ENCODE measurements at places on chromosomes 12 and 14.

DNA sequence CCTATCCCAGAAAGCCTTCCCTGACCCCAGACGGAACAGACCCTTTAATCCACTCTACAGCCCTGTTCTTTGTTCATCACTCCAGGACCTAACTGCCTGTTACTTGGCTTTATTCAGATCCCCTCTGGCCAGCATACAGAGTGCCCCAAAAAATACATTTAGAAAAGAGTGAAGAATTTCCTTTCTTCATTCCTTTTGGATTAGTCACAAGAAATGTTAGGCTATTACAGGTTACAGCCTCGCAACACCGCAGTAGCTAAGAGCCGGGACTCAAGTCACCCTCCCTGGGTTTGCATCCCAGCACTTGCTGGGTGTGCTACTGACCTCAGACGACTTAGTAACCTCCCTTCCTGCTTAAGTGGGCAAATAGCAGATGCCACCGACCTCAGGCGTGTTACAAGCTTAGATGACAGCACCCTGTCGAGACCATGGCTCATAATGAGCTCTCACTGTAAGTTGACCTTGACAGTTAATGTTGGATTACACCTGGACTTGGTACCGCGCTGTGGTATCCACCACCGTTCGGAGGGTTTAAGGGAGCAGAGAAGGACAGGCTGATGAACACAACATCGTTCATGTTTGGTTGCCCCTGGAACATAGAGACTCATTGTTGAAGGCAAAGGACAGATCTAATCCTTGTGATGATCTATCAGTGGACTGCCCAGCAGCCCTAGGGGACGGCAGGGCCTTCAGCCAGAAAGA, 12.9 kb downstream of the GLRX5 start:
- DNase-seq, result no peak

- DNase-seq, result no peak
These were observed 83.5 kb downstream of the CAND1 start for GRCh38 chr12:67352682-67353081.

DNA sequence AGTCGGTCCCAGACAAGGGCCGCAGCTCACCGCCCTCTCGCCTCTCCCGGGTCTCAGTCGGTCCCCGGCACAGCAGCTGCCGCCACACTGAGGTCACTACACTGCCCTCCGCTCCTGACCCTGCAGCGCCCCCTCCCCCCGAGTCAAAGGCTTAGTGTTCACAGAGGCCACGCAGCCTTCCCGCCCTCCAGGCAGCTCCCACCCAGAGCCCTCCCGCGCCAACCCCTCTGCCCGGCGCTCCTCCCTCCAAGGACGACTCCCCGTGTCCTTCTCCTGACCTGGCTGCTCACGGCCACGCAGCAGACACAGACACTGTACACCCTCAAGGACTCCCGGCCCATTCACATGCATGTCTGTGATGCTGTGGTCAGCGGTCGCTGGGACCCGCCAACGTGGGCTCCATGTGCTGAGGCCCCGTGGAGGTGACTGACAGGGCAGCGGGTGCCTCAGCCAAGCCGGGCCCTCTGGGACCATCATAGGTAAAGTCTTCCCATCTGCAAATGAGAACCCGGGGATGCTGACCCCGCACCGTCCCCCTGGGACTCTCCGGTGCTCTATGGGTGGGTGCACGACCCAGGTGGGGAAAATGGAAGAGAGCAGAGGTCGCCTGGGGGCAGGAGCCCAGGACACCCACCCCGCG, 16.3 kb upstream of the GALNT9 start:
- DNase-seq, result no peak

- DNase-seq, result no peak
These were observed 16.4 kb upstream of the SRP54 start for GRCh38 chr14:34966413-34966812.

DNA sequence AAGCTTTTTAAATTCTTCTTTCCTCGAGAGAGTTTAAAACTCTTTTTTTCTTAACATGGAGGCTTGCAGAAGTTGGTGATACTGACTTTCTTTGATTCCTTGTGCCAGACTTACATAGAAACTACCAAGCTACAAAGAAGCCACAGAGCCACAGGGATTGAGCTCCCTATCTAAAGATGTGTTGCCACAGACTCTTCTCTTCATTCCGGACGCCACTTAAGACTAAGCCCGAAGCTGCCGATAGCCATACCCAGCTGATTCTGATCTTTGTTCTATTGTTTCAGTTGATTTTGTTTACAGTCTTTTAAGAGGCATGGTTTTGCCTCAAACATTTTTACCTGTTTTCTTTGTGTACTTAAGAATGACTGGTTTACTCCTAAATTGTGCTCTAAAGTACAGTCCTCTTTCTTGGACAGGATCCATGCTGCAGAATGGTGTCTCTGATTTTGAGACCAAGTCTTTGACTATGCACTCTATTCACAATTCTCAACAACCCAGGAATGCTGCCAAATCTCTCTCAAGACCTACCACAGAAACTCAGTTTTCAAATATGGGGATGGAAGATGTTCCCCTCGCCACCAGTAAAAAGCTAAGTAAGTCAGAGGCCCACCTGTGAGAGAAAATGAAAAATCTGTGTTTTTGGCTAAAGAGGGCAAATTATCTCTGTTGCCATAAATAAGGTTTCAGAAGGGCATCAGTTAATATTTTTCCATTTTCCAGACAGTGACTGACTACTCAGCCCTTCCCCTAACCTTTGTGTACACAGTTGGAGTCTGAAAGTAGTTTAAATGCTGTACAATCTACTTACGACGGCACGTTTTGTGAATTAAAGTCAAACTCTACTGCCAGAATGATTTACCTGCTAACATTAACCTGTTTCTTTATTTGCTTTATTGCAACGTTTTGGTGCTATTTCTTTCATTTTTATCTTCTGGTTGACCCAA, 42.1 kb upstream of the KCNH3 start:
- DNase-seq, result no peak

DNA sequence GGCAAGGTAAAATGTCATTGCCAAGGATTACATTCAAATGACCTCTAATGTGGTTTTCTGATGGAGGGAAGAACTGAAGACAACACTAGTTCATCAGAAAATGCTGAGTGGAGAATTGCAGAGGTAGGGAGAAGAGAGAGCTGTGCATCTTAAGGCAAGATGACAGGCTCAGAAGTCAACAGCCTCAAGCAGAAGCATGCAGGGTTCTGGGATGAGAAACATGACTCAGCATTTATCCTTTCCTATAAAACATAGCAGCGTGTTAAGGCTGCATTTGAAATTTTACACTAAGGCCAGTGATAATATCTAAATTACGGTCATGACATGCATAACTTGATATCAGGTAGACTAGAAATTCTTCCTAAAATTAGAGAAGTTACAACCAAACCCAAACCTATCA, 53.7 kb upstream of the DYRK2 start:
- no peak for DNase-seq

- no peak for DNase-seq
These were observed 6.5 kb downstream of the NACA start for GRCh38 chr12:56718636-56719035.

DNA sequence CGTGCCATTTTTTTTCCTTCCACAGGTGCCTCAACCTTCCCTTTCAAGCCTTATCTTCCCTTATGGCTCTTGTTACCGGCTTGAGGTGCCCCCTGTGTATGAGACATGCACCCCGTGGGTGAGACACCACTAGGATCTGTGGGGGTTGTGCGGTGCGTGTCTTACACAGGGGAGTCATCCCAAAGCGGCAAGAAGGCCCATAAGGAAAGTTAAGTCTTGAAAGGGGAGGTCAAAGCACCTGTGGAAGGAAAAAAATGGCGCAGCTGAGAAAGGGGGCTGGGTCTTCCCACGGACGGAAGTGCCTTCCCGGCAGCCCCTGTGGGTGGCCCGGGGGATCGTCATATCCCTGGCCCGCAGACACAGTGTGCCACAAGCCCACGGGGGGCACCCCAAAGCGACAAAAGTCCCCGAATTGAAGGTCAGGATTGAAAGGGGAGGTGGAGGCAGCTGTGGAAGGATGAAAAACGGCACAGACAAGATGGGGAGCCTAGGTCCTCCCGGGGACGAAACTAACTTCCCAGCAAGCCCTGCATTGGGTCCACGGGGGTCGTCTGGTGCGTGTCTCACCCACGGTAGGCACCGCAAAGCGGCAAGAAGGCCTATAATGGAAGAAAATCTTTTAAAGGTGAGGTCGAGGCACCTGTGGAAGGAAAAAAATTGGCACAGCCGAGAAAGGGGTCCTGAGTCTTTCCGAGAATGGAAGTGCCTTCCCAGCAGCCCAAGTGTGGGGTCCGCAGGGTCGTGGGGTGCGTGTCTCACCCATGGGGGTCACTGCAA, 273.3 kb downstream of the ALG10 start:
- DNase-seq, result no peak

- DNase-seq, result no peak
These were observed 41.2 kb downstream of the TMEM132D start for GRCh38 chr12:129862561-129863175.
